Kasumi-1 (cell line): ENCODE measurements at places on chromosomes 6 and 20.

GRCh38 chr6:35170891-35171290 is 29.8 kb upstream of the TCP11 start:
- no peak for DNase-seq

- no peak for DNase-seq
These were observed 32.7 kb upstream of the C20orf203 start for GRCh38 chr20:32706486-32706885.

DNA sequence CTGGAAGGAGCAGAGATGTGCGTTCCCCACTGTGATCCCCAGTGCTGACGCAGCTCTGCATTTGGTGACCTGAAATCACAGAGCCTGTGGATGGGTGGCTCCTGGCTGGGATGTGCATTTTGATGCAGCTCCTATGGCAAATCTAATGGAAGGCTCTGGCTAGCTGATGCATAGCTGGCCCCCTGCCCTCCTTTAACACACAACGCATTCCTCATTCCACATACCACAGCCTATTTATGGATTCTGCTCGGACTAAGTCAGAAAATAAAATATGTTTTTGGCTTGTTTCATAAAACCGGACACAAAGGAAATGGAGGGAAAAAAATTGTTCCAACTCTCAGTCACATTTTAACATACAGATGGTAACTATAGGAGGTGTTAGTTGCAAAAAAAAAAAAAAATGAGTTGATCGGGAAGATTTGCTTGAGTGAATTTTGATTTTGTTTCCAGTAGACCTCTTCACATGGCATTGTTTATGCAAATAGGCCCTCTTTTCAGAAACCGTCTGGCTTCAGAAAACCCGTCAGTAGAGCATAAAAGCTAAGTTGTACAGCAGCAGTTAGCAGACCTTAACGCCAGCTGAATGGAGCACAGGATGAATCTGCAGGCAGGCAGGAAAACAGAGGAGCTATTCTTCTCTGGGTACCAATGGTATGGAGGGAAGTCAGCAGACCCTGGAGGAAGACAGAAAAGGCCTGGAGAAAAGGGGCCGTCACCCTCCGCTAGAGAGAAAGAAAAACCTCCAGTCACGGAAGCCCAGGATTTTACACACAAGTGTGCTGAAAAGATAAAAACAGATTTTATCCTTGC is 215.4 kb downstream of the HDGFL1 start:
- no peak for DNase-seq

DNA sequence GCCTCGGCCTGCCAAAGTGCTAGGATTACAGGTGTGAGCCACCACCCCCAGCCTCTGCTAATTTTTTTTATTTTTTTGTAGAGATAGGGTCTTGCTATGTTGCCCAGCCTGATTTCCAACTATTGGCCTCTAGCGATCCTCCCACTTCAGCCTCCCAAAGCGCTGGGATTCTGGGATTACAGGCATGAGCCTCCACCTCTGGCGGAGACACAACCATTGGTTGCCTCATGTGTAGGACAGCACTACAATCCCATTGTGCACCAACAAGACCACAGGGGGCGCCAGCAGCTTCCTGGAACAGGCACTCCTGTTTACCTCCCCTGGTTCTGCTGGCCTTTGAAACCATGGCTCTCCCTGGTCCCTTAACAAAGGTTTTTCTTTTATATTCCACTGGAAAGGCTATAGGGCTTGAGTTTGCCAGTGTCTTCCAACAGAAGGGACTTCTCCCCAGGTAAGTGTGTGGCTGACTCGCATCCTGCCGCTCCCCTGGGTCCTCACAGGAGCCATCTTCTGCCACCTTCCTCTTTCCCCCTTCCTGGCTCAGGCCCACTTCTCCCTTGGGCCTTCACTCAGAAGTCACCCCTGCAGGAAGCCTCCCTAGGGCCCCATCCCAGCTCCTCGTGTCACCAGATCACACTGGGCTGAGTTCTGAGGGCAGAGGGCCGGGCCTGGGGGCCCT is 39.2 kb upstream of the TLDC2 start:
- peak; percentile 75 for DNase-seq
